Fibroblast of the aortic adventitia (primary cell): ENCODE measurements at places on chromosomes 16 and 17. TPM values are rescaled to one million over a fixed set of nuclear protein-coding genes. Genes with fewer than 3 reads are reported as not detected.

The CCL4L2 gene
- not detected in 2 replicates for total RNA-seq

The TAT gene
- total RNA-seq, result not detected in 2 replicates

The ABCA6 gene
- total RNA-seq, result 192 and 340 TPM in 2 replicates

DNA sequence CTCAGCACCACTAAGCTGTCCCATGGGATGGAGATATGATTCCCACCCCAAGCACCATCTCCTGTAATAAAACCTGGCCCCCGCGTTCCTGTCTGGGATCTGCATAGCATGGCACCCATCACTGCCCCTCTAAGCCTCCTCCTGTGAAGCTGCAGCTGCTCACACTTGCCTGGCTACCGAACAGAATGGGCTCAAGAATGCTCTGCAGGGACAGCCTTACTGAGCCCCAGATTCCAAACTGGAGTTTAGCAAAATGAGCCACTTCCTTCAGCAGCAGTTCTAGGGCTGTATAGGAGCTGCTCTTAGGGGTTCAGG, 256.1 kb downstream of the CPPED1 start:
- no peak for DNase-seq

DNA sequence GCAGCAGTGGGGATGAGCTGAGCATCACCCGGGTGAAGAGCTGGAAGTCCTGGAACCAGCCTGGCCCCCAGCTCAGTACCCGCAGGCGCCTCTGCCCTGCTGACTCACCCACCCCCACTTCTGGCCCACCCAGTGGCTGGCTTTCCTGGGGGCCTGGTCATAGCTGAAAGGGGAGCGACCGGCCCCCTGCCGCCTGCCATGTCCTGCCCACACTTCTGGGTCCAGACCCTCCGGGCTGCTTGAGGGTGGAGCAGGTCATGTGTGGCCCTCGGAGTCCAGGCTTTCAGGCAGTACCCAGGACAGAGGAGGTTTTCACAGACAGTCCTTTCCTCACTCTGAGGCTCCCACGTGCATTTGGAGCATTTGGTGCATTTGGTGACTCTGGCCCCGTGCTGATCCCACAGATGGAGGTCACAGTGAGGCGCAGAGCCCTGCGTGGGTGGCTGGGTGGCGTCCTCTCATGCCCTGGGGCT, 7.1 kb upstream of the PIEZO1 start:
- DNase-seq, result no peak

GRCh38 chr16:67936880-67937605, 393 bp upstream of the PSMB10 start:
- DNase-seq, result no peak

GRCh38 chr17:68195667-68196393, 52.0 kb upstream of the AMZ2 start:
- no peak for DNase-seq

GRCh38 chr16:8589900-8590688, at the start of gene TMEM114:
Gene TMEM114 (minus strand): TSS chr16:8590511. CDS start chr16:8589838, 673 bp downstream.
- no peak for DNase-seq

DNA sequence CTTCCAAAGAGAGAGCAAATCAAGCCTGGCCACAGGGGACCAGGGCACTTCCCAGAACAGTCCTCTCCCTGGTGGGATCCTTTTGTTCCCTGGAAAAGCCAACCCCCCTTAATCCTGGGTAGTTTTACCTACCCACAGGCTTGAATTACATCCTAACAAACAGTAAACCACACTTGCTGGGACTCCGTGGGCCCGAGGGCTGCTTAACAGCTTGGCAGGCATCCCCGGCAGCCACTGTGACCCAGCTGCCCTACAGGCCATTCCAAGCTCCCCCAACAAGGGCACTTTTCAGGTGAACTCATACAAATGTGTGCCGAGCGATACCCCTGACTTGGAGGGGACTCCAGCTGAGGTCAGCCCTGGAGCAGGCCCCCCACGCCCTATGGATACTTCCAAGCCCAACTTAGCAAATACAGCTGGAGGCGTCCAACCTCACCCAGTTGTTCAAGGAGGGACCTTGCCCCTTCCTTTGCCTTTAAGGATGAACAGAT, 26.4 kb downstream of the ADCY9 start:
- DNase-seq, result no peak

- DNase-seq, result no peak
Observed at GRCh38 chr17:78133971-78134898, 3.7 kb downstream of the TMC8 start.

DNA sequence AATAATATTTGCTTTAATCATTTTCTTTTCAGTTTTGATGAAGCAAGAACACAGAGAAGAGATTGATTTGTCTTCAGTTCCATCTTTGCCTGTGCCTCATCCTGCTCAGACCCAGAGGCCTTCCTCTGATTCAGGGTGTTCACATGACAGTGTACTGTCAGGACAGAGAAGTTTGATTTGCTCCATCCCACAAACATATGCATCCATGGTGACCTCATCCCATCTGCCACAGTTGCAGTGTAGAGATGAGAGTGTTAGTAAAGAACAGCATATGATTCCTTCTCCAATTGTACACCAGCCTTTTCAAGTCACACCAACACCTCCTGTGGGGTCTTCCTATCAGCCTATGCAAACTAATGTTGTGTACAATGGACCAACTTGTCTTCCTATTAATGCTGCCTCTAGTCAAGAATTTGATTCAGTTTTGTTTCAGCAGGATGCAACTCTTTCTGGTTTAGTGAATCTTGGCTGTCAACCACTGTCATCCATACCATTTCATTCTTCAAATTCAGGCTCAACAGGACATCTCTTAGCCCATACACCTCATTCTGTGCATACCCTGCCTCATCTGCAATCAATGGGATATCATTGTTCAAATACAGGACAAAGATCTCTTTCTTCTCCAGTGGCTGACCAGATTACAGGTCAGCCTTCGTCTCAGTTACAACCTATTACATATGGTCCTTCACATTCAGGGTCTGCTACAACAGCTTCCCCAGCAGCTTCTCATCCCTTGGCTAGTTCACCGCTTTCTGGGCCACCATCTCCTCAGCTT, 45.0 kb downstream of the ESRP2 start:
- no peak for DNase-seq
